Kidney epithelial cell (primary cell): ENCODE measurements at places on chromosomes 6 and 20. TPM values are rescaled to one million over a fixed set of nuclear protein-coding genes. Genes with fewer than 3 reads are reported as not detected.

- no peak for DNase-seq
These were observed 92.5 kb downstream of the TCP11 start for GRCh38 chr6:35048631-35049083.

- no peak for DNase-seq
These were observed 74.2 kb upstream of the DSP start for GRCh38 chr6:7467007-7467897.

- DNase-seq = peak; percentile 35
These were observed 37.7 kb downstream of the KIF25 start for GRCh38 chr6:168035098-168035660.

- DNase-seq = no peak
These were observed 147.0 kb downstream of the MTFR2 start for GRCh38 chr6:136102991-136103688.

GRCh38 chr6:15916581-15916980 lies 212.3 kb upstream of the MYLIP start:
- DNase-seq = no peak

DYNLT2 gene
- total RNA-seq = 1.3 and 1.4 TPM in 2 replicates

DNA sequence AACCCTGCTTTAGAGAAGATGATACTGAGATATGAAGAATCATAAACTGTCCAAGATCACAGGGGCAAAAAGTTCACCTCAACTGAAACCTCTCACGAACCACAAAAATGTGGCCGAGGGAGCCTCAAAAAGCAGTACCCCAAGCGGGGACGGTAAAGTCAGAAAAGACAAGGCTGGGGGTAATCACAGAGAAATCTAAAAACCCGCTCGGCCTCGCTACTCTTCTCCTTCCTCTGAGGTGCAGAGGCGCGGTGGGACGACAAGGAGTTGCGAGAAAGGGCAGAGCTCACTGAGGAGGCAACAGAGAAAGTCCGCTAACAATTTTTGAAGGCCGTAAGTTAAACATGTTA lies 356 bp upstream of the IRAK1BP1 start:
- DNase-seq = no peak

GRCh38 chr20:56702931-56703840 lies 74.1 kb downstream of the TFAP2C start:
- DNase-seq = no peak

DNA sequence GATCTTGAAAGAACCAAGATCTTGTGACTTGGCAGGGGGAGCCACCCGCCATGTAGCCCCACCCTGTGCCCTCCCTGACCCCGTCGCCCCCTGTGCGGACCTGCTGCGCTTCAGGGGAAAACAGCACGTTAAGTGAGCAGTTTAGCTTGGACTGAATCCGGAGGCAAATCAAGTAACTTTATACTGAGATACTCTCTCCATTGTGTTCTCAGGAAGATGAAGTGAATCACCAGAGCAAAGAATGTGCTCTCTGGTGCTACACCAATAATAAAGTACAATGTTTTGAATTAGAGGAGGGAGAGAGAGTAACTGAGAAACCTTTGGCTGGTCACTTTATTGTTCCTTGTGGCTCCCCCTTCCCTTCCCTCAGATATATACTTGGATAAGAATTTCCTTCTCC lies 83.4 kb downstream of the TXNDC5 start:
- no peak for DNase-seq

GNAS-AS1 gene
- 0.07 and 1.3 TPM in 2 replicates for total RNA-seq

- no peak for DNase-seq
These were observed 19.5 kb downstream of the ADNP start for GRCh38 chr20:50911716-50912115.
